Activated CD4-positive, alpha-beta memory T cell treated with anti-CD3 and anti-CD28 coated beads for 36 hours (primary cell): ENCODE measurements at places on chromosomes 2 and 18. TPM values are rescaled to one million over a fixed set of nuclear protein-coding genes. Genes with fewer than 3 reads are reported as not detected.

ABCB11 gene
- total RNA-seq, result not detected

KRTCAP3 gene
- 6.4 TPM for total RNA-seq

SP140L gene
- 41.9 TPM for total RNA-seq

FHOD3 gene
- not detected for total RNA-seq

TUBA3D gene
- not detected for total RNA-seq

NT5C1B gene
- total RNA-seq, result not detected

SMARCAL1 gene
- total RNA-seq, result 25.2 TPM

KHK gene
- total RNA-seq, result 13.3 TPM

CD8A gene
- total RNA-seq, result 2.7 TPM

LIMS3 gene
- total RNA-seq, result 3.3 TPM

SMYD1 gene
- total RNA-seq, result not detected
